Activated CD4-positive, alpha-beta T cell treated with anti-CD3 and anti-CD28 coated beads, Interleukin-2, Interleukin-4, amounts not matched to agents 100 ng/mL and 50 ng/mL, durations not matched to agents 16 hours and 8 hours (primary cell): ENCODE measurements at places on chromosomes 4 and X.

GRCh38 chrX:13115146-13115855, 70.9 kb upstream of the FAM9C start:
- no peak for DNase-seq

DNA sequence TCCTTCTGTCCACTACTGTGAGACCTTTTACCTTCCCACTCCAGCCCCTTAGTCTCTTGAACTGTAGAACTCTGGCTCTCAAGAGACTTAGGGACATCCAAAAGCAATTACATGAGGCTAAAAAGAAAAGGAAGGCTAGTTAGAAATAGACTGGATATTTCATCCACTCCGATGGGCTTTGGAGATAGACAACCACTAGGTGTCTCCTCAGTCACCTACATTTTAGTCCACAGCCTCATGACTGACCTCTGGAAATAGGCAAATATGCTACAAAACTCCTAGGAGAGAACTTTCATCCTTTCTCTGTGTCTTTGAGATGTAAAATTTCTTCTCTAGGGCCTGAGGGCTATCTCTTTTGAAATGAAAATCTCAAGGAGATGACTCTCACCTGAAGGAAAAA, 45.1 kb upstream of the LAMP2 start:
- peak; percentile 21 for DNase-seq

- no peak for DNase-seq
Measured at GRCh38 chrX:47168495-47169073, 23.6 kb downstream of the RBM10 start.

DNA sequence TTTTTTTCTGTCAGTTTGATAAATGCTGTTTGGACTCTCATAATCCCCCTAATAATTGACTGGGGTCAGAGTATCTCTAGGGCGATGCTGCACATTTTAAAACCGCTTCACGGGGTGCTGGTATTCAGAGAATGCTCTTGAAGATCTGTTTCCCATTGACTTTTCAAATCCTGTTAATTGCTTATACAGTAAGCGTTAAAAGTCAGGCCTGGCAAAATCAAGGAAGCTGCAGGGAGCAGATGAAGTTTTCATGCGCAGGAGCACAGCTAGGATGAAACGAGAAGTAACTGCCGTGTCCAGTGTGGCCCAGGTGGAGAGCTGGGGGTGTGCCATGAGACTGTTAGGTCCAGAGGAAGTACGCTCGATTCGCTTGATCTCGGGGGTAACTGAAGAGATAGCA, 312.9 kb downstream of the TRIML1 start:
- DNase-seq: no peak

DNA sequence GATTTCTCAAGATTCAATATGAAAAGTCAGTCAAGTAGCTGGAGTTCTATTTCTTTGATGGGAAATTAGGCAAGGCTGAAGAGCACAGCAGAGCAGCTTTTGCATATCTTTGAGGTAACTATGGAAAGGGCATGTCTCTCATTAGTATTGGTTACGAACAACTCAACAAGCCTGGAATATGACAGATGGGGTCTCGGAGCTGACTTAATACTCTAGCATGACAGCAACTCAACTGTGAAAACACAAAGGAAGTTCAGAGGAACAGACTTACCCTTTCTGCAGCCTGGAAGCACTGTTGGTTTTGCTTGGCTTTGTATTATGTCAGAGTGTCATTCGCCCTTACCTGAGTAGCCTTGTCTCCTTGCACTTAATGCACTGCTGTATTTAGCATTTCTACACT, 79.9 kb upstream of the AADAT start:
- no peak for DNase-seq

DNA sequence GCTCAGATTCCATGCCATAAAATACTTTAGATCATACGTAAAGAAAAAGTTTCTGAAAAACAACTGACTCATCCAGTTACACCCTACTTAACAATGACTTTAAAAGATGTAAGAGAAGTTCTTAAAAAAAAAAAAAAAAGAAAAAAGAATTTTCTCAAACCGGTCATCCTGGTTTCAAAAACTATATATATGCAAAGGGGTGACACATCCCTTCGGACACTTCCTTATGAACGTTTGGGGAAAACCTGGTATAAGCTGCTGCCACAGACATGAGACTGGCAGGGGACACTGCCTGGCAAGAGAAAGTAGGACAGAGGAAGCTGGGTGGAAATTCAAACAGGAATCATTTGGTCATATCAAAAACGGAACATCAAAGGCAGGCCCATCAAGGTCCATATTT, 81.2 kb upstream of the PRSS48 start:
- DNase-seq: no peak

GRCh38 chrX:145936769-145937168, 119.1 kb downstream of the SLITRK2 start:
- no peak for DNase-seq
